NCI-H2081 treated with DMSO at 0.1 percent for 48 hours (cell line): ENCODE measurements at places on chromosomes 2 and 18.

DNA sequence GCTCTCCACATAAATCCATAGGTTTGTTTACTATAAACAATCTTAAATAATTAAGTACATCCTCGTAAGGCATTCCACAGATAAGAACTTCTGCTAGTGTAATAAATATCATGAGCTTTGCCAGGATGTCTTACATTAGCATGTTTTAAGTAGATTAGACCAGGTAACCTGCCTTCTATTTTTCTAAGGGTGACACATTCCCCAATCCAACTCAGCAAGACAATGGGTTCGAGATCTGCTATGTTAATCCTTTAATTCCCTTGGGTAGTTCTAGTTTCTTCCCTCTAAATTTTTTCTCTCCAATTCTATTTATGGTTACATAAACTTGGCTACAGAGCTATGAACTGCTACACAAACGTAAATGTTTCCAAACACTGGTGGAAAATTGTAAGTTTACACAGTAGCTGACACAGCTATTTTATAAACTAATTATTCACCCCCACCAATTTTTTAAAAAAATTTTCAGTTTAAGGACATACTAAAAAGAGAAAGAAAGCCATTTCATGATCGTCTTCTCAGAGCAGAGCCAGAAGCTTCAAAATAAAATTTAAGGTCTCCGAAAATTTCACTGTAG lies 386.5 kb upstream of the SLC39A10 start:
- DNase-seq = no peak

- no peak for DNase-seq
Observed at GRCh38 chr2:164655750-164656149, 34.5 kb upstream of the GRB14 start.

DNA sequence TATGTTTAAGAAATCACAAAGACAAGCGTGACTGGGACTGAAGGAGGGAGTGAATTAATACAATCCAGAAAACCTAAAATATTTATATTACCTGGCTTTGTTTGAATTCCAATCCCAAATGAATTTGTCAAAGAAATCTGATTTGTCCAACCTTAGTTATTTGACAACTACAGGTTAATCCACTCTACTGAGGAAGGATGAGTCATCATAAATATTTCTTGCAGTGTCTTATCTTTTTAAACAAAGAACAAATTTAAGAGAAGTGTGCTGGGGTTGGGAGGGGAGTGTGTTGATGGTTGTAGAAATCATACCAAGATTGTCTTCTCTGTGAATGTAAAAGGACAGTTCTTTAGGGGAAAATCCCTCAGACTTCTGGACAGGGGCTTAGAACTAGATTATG lies 1106.3 kb upstream of the SLC39A10 start:
- no peak for DNase-seq

DNA sequence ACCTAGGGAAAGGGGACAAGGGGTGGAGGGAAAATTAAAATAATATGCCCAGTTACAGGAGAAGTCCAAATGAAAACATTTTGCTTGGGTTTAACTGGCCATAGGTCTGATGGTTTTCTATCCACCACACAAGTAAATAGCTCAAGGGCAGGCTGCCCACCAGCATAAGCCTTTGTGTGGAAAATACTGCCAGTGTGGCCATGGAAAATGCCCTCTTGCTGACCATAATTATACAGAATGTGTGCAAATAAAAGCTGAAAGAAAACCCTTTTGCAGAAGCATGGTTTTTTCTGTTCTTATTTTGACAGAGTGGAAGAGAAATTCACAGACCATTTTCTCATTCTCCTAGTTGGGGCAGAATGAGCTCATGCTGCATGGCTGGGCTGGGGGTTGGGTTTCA lies 111.3 kb upstream of the SIX2 start:
- no peak for DNase-seq

GRCh38 chr2:133316557-133316956 lies 251.7 kb downstream of the NCKAP5 start:
- DNase-seq = no peak

DNA sequence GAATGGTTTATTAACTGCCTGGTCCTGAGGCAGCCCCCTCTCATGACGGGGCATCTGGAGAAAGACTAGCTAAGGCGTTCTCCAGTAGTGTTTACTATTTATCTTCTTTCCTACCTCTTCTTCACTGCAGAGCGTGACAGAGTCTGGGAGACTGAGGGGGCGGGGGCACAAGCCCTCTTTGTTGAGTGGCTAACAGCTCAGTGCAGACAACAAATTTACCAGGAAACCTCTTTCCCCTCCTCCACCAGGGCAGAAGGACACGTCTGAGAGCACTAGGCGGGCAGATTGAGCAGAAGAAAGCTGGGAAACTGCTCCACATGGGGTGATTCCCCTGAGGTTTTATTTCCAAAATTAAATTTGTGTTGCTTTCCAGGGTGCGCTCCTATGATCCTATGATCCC lies 322.1 kb downstream of the CNTNAP5 start:
- no peak for DNase-seq

GRCh38 chr2:24501813-24502212 lies 10.8 kb downstream of the NCOA1 start:
- DNase-seq = no peak
